ENCODE measurements at places on chromosomes 5 and 9. TPM values are rescaled to one million over a fixed set of nuclear protein-coding genes. Genes with fewer than 3 reads are reported as not detected.

- no peak for DNase-seq
These were observed 272.5 kb downstream of the CETN3 start for GRCh38 chr5:90136952-90137528.

DRD1 gene
- not detected for total RNA-seq

- no peak for DNase-seq
These were observed 45.3 kb downstream of the RAPGEF6 start for GRCh38 chr5:131589510-131590348.

- no peak for DNase-seq
These were observed 40.9 kb downstream of the ZNF608 start for GRCh38 chr5:124705577-124705976.

DNA sequence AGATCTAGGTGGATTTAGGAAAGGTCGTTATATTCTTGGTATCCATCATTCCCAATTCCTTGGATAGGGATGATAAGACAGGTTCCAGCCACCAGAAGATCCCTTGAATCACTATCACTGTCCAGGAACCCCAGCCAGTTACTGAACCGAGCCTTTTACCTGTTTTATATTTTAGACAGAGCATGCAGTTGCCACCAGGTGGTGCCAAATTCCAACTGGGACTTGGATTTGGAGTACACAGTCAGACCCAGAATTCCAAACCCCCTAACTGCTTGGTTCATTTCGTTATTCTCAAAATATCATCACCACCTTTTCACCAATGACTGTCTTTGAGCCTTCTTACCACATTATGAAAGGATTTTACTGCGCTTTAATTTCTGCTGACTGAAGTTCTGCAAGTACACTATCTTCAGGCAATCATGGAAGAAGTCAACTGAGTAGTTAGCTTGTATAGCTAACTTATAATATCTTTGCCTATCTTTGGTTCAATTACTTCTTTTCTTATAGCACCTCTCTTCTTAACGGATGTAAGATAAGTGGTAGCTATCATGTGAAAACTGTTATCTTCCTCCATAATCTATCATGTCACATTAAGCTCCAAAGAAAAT lies 191.8 kb downstream of the PRR16 start:
- DNase-seq: peak; percentile 14

GRCh38 chr5:60232036-60232795 lies 338.7 kb upstream of the PDE4D start:
- no peak for DNase-seq

DNA sequence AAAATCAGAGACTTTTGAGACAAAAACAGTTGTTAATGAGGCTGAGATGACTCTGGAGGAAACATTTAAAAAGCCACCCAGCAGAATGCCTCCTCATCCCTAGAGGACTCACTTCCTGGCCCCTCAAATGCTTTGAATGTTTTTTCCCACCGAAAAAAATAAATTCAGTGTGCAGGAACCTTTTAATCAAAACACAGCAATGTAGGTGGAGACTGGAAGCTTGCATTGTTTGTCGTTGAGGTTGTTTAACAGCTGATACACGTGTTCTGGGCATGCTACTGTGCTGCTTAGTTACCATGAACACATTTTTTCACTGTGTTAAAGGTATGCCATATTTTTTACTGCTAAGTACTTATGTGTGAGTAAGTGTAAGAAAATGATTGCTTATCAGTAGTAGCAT lies 65.7 kb upstream of the ADCY2 start:
- DNase-seq: no peak

SLC34A3 gene
- total RNA-seq: not detected

RUFY1 gene
- total RNA-seq: 25.4 TPM

- DNase-seq: no peak
These were observed 13.6 kb downstream of the GTF3C4 start for GRCh38 chr9:132683873-132684272.

SLC36A3 gene
- total RNA-seq: not detected

- no peak for DNase-seq
These were observed 23.7 kb downstream of the NAIF1 start for GRCh38 chr9:128043467-128043868.

PDCD1LG2 gene
- total RNA-seq: 3.3 TPM

DNA sequence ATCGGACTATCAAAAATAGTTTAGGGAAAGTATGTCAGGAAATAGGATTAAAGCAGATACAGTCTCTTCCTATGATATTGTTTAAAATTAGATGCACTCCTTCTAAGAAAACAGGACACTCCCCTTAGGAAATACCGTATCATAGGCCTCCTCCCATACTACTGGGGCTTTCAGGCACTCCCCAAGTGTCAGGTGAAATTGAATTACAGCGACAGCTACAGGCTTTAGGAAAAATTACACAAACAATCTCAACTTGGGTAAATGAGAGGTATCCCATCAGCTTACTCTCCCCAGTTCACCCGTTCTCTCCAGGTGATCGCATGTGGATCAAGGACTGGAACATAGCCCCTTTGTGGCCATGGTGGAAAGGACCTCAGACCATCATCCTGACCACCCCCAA lies 110.4 kb upstream of the EPB41L4A start:
- DNase-seq: no peak

- DNase-seq: no peak
These were observed 15.8 kb upstream of the KIF4B start for GRCh38 chr5:154997746-154998145.

SPINK5 gene
- total RNA-seq: 0.82 TPM

GRCh38 chr9:4615251-4615650 lies 46.8 kb upstream of the PLPP6 start:
- no peak for DNase-seq

GRCh38 chr9:29816954-29817703 lies 2243.8 kb upstream of the C9orf72 start:
- no peak for DNase-seq

GRCh38 chr5:57002959-57003485 lies 51.1 kb upstream of the MIER3 start:
- DNase-seq: no peak

ARID3C gene
- total RNA-seq: not detected

GRCh38 chr5:171702135-171702770 lies 83.4 kb upstream of the SMIM23 start:
- no peak for DNase-seq

PLCXD3 gene
- total RNA-seq: 87.4 TPM

GRCh38 chr9:131774636-131775035 lies 34.8 kb upstream of the RAPGEF1 start:
- DNase-seq: no peak

GRCh38 chr9:83061990-83062650 lies 822 bp downstream of the RASEF start:
- peak; percentile 52 for DNase-seq

GRCh38 chr9:78030296-78030552 lies 1.4 kb downstream of the GNAQ start:
- DNase-seq: peak; percentile 12

MYO10 gene
- total RNA-seq: 3.8 TPM

Measured in right cardiac atrium (tissue), 5 donors.